ENCODE measurements at places on chromosomes 2 and 18.

DNA sequence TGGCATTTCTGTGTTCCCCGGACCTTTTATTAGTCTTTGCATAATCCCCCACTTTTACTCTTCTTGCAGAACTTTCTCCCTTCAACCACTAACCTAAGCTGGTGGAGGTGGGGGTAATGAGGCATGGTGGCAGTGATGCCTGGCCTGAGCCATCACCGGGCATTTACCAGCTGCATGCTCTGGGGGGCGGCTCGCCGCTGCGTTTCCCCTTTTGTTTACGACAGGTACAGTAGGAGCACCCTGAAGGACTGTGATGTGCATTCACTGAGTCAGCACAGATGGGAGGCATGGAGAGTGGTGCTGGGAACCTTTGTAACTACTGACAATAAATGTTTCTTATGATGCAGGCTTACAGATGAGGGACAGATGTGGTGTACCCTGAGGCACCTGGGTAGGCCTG, 46.9 kb downstream of the PLEKHB2 start:
- DNase-seq: no peak

GRCh38 chr2:95062242-95063085, 37.0 kb downstream of the MAL start:
- no peak for DNase-seq

GRCh38 chr2:157443795-157444640, at the start of gene CYTIP:
TSS of gene CYTIP (minus strand) at chr2:157444089. CDS start at chr2:157444020, 69 bp downstream.
- no peak for DNase-seq

- no peak for DNase-seq
Observed at GRCh38 chr2:106257135-106257534, 63.0 kb upstream of the UXS1 start.

DNA sequence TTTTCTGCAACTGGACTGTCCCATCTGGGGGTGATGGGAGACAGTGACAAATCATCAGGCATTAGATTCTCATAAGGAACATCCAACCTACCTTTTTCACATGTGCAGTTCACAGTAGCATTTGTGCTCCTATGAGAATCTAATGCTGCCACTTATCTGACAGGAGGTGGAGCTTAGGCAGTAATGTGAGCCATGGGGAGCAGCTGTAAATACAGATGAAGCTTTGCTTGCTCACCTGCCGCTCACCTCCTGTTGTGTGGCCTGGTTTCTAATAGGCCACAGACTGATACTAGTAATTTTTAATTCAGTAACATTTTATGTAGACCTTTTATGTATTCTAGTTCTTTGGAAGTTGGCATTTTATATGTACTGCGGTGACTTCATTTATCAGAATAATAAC, 180.1 kb upstream of the SPOPL start:
- no peak for DNase-seq
